ENCODE measurements at places on chromosomes 3 and 15.

DNA sequence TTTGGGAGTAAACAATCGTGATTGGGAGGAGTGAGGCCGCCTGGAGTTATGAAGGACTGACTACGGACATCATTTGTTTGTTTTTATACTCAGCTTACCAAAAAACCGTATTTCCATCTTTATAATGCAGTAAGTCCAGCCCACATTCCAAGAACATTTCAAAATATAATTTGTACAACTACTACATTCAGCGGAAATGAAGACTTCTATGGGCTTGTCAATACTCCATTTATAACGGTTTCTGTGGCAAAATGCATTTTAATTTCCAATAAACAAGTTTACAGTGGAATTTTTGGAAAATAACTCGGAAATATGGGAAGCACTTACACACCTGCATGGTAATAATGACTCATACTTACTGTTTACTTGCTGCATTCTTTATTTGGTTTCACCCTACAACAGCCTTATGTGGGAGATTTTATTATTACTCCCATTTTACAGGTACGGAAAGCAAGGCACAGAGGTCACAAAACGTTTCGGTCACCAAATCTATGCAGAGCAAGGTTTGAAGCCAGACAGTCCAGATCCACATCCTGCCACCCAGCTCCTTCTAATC, 62.3 kb downstream of the LDHAL6B start:
- no peak for DNase-seq

DNA sequence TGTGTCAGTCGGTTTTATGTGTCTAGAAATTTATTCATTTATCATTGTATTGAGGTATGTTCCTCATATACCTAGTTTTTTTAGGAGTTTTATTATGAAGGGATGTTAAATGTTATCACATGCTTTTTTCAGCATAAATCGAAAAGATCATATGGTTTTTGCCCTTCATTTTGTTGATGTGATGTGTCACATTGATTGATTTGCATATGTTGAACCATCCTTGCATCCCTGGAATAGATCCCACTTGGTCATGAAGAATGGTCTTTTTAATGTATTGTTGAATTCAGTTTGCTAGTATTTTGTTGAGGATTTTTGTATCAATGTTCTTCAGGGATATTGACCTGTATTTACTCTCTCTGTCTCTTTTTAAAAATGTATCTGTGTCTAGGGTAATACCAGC, 230.3 kb downstream of the RAP2B start:
- DNase-seq = no peak

DNA sequence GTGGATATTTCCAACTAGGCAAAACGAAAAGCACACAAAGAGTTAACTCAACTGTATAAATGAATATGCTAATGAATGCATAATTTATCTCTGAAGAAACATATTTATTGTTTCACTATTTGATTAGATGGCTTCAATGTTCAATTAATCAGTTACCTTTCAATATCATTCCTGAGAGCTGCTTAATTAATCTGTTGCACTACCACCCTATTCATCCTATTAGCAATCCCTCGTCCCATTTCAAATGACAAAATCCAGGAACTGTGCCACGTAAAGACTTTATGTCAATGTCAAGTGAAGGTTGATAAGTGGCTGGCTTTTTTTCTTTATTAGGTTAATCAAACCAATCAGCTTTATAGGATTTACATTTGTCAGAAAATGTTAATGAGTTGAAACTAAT, 82.7 kb downstream of the ALCAM start:
- DNase-seq = no peak

DNA sequence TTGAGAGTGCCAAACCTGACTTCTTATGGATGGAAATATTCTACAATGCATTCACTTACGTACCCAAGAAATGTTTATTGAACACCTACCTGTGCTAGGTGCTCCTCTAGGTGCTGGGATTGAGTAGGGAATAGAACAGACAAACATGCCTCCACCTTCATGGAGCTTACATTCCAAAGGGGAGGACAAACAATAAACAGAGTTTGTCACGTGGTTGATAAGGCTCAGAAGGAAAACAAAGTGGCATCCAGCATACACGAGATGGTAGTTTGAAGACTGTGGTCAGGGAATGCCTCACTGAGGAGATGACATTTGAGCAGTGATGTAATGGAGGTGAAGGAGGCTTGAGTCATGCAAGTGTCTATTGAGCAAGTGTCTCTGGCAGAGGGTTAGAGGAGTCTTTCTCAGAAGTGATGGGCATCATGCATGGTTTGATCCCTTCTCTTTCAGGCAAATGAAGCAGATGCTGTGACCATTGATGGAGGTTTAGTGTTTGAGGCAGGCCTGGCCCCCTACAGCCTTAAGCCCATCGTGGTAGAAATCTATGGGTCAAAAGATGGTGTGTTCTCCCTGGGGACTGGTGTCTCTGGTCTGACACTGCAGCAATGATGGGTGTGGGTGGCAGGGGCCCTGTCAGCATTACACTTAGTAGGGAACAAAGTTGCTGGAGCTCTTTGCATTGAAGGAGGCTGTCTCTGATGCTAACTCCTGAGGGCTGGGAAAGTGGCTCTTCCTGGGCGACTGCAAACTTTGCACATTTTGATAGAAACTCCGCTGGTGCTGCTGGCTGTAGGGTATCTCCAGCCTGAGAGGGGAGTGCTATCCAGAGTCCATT, 29.7 kb upstream of the TOPBP1 start:
- no peak for DNase-seq

DNA sequence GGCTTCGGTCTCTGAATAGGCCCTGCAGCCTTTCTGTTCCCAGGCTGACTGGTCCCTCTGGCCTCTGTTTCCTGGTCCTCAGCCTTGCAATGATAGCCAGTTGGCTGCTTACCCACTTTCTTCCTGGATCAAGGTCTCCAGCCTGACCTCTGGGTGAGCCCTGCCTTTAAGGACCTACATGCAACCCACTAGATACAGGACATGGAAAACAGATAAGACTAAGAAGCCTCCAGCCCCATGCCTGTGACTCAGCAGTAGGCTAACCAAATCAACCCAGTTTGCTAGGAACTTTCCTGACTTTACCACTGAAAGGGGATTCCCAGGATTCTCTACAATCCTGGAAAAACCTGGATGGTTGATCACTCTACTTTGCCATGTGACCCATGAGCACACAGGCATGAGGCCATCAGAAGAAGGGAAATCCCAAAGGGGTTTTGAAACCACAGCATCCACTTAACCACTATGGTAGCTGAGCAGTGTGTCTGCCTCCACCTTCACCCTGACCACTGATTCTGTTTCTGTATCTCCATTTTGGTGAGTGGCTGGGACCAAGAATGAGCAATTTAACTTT, 188.1 kb downstream of the CHST2 start:
- DNase-seq = no peak

GRCh38 chr3:9230596-9230995, 18.9 kb downstream of the SRGAP3 start:
- DNase-seq = no peak

DNA sequence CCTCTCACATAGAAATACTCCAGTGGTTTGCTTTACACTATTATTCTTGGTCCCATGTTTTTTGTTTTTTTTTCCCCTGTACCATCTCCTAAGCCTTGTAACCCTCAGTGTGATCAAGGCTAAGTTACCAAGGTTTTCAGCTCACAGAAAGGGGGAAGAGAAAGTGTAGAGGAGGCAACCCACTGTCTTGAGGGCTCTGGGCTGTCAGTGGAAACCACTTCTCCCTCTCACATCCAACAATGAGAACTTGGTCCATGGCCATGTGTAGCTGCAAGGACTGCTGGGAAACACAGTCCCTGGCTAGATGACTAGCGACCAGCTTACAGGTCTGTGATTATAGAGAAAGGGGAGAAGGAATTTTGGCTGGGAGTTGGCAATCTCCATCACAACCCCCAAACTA, 30.3 kb downstream of the GPD1L start:
- no peak for DNase-seq

DNA sequence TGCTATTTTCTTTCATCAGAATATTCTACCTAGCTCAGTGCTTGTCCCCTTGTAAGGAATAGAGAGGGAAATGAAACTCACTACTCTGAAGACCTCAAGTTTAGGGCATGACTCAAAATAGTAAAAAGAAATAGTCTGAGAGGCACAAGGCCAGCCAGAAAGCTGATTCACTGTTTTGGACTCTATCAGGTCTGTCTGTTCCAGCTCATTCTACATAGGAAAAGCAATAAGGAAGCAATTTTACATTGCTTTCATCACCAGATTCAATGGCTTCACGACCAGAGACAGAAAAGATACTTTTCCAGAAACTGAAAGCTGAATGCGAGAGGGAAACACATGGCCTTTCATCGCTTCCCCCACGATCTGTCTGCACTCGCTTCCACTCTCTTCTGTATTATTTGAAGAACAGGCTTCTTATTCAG, 276.0 kb downstream of the GBE1 start:
- no peak for DNase-seq

GRCh38 chr3:22231061-22231460, 480.1 kb upstream of the ZNF385D start:
- DNase-seq = no peak

GRCh38 chr15:88636050-88636449, 2.8 kb upstream of the ISG20 start:
- DNase-seq = peak; percentile 85

GRCh38 chr3:70564552-70564951, 252.1 kb upstream of the MDFIC2 start:
- DNase-seq = no peak

DNA sequence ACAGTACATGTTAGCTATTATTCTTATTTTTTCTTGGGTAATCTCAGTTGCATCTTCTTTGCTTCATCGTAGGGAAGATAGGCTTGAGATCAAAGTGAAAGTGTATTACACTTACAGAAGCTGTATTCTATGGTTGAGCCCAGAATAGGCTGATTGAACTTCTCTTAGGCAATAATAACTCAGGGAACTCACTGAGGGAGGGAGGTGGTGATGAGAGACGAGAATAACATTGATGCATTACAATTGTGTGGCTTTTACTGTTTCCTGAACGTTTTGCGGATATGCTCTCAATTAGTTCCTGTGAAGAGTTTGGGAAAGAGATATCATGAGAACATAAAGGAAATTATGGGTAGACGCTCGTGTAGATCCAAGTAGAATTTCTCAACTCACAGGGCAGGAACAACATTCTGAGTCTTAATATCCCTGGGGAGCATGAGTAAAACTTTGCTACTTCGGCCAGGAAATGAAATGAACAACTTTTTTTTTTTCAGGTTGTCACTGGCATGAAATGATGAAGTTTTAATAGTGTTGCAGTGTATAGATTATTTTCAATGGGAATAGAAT, 302.2 kb downstream of the TUSC7 start:
- no peak for DNase-seq

GRCh38 chr15:67134067-67134838, 68.9 kb downstream of the SMAD3 start:
- DNase-seq = no peak

GRCh38 chr3:192130534-192131132, 596.7 kb downstream of the FGF12 start:
- DNase-seq = peak; percentile 35

DNA sequence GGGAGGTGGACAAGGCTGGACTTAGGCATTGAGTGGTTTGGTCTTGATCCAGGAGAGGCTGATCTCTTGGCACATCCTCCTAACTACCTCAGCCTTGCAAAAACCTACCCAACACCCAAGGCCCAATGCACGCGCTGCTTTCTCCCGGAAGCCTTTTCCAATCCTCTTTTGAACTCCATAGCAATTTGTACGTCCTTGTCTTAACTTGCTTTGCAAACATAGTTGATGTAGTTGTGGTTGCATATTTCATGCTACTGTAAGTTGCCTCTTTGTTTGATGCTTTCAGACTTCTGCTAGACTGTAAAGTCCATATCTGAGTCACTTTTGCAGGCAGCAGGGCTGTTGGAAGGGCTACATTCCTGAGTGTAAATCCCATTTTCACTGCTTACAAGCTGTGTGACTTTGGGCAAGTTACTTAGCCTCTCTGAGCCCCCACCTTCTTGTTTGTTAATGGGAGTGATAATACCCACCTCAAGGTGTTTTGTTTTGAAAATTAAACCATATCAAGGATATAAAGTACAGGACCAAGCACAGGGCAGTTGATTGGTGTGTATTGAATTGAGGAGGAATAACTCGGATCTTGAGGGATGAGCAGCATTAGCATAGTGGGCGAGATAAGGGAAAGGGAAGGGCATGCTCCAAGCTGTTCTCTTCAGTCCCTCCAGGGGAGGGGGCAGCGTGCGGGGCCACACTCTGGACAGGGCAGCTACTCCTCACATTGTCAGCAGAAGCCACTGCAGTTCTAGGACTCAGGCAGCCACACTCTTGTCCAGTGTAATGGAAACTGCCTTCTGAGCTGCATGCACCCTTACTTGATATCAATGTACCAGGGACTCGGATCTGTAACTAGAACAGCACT, 28.8 kb downstream of the SIAH2 start:
- DNase-seq = no peak

DNA sequence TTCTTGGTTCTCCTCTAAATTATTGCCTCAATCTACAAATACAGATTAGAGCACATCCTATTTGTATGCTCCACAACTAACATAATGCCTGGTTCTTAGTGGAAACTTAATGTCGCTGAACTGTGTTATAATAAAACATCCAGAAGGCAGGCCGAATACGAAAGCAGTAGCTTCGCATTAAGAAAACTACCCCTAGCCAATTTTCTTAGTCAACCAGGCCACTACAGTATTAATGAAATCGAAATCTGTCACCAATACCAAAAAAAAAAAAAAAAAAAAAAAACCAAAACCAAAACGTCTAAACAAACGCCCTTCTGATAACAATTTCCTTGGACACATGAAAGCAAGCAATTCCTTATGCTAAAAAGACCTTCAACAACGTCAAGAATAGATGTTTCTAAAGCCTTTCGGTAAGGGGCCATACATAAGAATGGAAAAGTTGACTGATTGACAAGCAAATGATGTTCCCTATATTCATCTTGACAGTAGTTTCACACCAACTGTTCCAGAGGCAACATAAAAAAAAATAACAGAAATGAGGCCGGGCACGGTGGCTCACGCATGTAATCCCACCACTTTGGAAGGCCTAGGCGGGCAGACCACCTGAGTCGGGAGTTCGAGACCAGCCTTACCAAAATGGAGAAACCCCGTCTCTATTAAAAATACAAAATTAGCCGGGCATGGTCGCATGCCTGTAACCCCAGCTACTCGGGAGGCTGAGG, 1.3 kb downstream of the DENND6A start:
- no peak for DNase-seq

DNA sequence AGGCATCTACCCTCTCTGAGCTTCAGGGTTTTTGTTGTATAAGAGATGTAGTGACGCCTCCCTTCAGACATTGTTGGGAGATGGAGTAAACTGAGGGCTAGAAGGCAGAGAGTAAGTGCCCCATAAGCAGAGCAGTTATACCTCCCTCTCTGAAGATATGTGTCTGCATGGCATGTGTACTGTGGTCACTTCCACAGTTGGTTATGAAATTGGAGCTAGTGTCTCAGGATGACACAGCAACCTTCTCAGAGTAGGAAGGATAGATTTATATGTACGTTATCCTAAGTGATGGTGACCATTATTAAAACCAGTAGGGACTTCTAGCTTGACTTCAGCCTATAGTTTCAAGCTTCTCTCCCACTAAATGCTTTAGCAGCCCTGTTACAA, 17.9 kb downstream of the PXK start:
- no peak for DNase-seq
